Endodermal cell (in vitro differentiated cells): ENCODE measurements at places on chromosomes 16 and 17.

DNA sequence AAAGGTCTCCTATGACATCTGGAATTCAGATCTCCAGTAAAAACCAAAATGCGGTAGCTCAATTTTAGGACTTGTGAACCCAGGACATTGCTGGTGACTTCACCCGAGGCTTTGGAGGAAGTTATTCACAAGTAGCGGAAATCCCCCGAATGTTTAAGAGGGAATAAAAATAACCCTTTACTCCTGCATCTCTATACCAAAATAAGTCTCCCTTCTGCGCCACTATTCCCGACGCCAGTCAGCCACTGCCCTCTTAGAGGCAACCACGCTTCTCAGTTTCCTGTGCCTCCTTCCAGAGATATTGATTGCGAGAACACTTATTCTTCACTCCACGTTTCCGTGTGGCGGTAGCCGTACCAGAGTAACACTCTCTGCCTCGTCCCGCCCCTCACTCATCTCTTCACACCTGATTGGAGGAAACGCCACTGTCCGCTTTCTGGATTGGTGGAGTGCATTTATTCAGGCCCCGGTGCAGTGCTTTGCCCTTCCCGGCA lies 27.4 kb downstream of the EMP2 start:
- peak; percentile 86 for DNase-seq

- no peak for DNase-seq
Measured at GRCh38 chr16:64182985-64183384, 938.9 kb downstream of the CDH11 start.

DNA sequence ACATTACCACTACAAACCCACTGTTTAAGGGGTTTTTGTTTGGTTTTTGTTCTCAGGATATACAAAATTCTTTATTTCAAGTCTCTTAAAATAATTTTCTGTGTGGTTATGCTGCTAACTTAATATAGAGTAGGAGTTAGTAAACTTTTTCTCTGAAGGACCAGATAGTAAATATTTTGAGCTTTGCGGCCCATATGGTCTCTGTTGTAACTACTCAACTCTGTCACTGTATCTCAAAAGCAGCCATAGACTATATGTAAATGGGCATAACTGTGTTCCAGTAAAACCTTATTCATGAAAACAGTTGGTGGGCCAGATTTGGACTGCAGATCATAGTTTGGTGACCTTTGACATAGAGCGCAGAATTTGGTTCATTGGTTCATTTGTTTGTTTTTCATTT lies 7.2 kb downstream of the TANGO6 start:
- no peak for DNase-seq

- peak; percentile 68 for DNase-seq
Measured at GRCh38 chr16:56608876-56609462, 585 bp downstream of the MT2A start.

GRCh38 chr17:19905502-19905901 lies 37.8 kb upstream of the ULK2 start:
- DNase-seq, result no peak

GRCh38 chr17:36598951-36599401 lies 2.4 kb upstream of the MRM1 start:
- no peak for DNase-seq

- DNase-seq, result no peak
Measured at GRCh38 chr17:62741290-62741689, 66.8 kb downstream of the MARCHF10 start.

GRCh38 chr16:10205688-10206087 lies 23.5 kb upstream of the GRIN2A start:
- DNase-seq, result no peak

GRCh38 chr17:1031711-1032110 lies 34.8 kb downstream of the TIMM22 start:
- DNase-seq, result peak; percentile 91

- DNase-seq, result peak; percentile 63
Measured at GRCh38 chr16:16828913-16829398, 450.0 kb downstream of the NPIPA7 start.

- DNase-seq, result peak; percentile 74
Measured at GRCh38 chr17:5019475-5019956, 15.7 kb downstream of the SLC52A1 start.
